ENCODE measurements at places on chromosomes 11 and 22. TPM values are rescaled to one million over a fixed set of nuclear protein-coding genes. Genes with fewer than 3 reads are reported as not detected.

DNA sequence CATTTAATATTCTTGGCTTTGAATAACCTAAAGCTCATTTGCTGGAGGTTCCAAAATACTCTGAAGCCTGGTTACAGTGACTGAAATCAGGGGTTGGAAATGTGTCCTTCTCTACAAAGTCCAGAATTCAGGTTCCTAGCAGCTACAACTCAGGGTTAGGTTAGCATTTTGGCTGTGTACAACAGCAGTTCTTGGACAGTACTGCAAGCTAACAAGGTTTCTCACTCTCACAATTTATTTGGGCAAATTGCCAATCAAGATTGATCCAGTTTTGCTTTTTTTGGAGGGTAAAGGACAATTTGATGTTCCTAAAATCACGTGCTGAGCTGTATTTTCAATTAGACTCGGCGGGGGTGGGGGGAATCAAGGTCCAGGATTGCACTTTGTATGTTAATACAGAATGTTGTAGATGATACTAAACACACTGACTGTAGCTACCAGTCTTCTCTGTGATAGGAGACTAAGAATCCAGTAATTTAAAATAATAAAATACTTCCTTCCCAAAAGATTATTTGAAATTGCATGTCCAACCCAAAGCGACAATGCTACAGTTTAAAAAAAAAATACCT, 49.7 kb upstream of the RAPSN start:
- DNase-seq: no peak

DNA sequence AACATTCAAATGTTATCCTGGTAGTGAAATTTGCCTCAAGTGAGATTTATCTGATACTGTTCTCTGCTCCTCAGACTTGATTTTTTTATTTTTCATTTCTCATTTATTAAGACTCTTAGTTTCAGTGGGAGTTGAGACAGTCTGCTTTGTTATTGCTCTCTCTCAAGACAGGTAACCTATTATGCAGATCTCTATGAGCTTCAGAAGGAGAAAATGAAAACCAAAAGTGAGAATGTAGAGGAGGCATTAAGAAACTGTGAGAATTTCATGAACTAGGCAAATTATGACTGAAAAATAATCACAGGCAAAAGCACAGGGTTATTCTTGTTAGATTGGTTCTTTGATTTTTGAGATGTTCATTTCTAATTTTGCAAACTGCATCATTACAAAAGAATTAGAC, 290.0 kb upstream of the CHORDC1 start:
- DNase-seq: no peak

- no peak for DNase-seq
Measured at GRCh38 chr11:94774345-94774744, 6.2 kb downstream of the AMOTL1 start.

- no peak for DNase-seq
Measured at GRCh38 chr11:95713428-95713827, 76.2 kb downstream of the FAM76B start.

DNA sequence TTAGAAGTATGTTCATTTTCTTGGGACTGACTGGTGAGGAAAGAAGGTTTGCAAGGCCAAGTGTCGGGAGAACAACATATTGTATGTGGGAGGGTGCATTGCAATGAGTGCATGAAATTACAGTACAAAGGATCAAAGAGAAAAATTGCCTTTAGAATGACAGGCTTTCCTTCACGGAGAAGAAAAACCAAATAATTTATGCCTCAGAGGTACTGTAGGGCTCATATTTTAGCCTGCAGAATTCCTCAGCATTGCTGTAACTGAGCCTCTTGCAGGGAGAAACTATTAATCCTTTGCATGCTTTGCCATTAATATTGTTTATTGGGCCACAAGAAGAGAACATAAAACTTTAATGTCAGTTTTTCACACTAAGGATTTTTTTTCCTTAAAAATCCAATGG, 60.1 kb downstream of the LRRC4C start:
- DNase-seq: no peak

DNA sequence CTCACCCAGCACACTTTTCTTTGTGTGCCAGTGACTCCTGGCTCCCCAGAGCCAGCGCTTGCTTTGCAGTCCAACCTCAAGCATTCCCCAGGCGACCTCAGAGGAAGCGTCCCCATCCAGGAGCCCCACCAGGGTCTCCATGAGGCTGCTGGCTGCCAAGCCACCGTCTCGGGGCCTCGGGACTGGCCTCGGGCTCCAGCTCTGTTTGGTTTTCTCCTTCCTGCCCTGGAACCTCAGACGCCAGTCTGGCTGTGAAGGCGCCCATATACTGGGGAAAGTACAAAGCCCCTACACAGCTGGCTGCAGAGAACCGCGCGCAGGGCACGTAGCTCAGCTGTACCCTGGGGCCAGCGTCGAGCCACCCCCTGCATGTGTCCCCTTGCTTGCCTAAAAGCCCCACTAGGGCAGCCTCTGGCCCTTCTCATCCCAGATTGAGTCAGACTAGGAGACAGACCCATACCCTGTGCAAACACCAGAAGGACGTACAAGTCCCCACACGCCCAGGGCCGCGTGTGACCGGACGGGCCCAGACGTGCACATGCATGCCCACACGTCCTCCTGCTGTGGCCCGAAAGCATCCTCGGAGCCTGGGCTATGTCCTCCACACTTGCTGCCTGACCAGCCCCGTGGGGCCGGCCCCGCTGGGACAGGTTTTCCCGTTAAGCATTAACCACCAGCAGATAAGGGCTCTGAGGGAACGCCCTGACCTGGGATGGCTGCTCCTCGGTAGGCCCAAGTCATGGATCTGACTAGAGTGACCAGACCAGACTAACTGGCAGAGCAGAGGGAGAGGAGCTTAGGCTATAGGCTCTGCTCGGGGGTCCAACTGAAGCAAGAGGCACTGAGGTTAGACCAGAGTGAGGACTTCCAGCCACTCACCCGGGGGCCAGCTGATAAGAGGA, 4.2 kb upstream of the SYT8 start:
- no peak for DNase-seq

DNA sequence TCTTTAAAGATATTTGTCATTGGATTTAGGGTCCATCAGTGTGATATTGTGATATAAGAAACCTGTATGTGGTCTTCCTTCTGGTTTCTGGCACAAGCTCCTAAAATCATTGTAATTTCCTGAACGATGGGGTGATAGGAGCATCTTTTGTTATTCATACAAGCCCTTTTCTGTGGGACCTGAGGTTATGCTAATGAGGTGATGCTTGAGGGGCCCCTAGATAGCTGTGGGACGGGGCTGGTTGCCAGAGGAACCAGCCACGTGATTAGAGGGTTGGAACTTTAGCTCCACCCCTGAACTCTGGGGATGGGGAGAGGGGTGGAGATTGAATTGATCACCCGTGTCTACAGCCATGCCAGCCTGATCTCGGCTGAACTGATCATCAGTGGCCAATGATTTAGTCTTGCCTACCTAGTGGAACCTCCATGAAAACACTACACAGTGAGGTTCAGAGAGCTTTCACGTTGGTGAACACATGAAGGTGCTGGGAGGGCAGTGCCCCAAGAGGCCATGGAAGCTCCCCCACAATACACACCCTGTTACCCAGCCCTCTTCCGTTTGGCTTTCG, 62.8 kb downstream of the BCR start:
- no peak for DNase-seq

Gene KRTAP5-11
- not detected for total RNA-seq

DNA sequence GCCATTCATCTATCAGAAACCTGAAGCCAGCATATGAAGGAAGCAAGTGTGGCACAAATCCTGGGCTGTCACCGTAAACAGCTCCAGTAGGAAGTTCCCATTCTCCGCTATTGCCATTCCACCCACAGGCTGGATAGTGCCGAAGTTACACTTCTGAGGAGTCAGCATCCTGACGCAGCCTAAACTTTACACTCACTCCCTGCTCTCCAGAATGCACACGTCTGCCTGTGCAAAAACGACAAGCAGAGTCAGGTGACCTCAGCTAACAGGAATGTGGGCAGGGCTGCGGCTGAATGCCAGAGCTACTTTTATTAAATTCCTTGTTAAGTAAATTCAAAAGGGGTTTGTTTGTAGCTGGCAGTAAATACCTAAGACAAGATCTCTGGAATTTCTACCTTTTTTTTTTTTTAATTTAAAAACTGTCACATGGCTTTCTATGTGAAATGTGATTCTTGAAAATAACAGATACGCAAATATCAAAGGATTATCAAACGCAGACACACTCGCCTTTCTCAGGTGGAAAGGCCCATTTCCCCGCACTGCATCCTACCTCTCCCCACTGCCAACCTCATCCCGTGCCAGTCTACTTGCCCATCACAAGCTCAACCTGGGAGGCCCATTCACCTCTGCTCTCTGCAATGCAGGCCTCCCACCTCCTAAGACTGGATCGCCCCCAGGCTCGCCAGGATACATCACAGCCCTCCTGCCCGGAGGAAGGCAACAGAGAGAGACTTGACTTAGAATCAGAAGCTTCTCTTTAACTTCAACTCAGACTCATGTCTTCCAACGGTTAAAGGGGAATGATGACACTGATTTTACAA, 33.5 kb downstream of the NFRKB start:
- DNase-seq: no peak

- DNase-seq: no peak
Measured at GRCh38 chr11:8111636-8112035, 30.6 kb downstream of the TUB start.

DNA sequence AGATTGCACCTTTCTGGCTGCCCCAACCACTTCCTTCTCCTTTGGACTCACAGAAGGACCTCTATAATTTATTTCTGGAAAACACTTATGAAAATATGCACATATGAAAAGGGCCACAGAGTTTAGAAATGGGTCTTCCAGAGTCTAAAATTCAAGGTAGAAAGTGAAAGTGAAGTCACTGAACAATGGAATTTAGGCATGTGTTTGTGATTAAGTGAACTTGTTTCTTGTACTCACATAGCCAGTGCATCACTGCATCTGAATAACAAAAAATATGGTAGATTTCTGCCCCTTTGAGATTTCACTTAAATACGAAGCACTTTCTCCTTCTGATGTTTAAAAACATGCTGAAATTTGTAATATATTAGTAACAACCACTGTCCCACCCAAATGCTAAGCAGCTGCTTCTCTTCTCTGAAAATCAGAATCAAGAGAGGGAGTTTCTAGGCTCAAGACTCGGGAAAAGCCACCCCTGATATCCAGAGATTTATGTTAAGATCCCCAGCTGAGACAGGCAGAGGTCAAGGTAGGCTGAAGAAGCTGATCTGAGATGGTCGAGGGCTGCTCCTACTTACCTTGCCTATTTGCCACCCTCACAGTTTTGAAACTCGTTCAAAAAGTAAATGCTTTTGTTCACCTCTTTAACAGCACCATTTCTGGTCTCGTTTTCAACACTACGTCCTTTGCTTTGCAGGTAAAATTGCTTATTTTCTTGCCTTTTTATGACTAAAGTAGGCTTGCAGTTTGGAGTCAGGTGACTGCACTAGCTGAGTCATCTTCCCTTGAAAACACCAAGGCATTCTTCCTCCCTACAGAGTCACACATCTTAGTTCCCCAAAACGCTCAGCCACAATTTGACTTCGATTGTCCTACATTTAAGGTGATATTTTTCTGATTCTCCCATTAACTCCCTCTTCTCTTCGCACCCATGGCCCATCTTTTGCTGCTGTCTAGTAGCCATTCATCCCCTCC, at the start of gene XKR3:
Gene XKR3 (minus strand): TSS at position 696 of the 972 bp plus-strand sequence. CDS start 17,338 bp downstream, outside the sequence.
- DNase-seq: no peak

Data from cardiac septum (tissue), 1 donor.